GM06990 (cell line): ENCODE measurements at places on chromosomes 5 and 9.

- DNase-seq = peak; percentile 32
Observed at GRCh38 chr5:68641211-68641610, 425.7 kb downstream of the PIK3R1 start.

GRCh38 chr5:147442224-147442623 lies 67.6 kb downstream of the DPYSL3 start:
- no peak for DNase-seq

- DNase-seq = no peak
Observed at GRCh38 chr5:119328753-119329602, 26.8 kb upstream of the TNFAIP8 start.

- no peak for DNase-seq
Observed at GRCh38 chr5:154740957-154741356, 14.2 kb upstream of the LARP1 start.

DNA sequence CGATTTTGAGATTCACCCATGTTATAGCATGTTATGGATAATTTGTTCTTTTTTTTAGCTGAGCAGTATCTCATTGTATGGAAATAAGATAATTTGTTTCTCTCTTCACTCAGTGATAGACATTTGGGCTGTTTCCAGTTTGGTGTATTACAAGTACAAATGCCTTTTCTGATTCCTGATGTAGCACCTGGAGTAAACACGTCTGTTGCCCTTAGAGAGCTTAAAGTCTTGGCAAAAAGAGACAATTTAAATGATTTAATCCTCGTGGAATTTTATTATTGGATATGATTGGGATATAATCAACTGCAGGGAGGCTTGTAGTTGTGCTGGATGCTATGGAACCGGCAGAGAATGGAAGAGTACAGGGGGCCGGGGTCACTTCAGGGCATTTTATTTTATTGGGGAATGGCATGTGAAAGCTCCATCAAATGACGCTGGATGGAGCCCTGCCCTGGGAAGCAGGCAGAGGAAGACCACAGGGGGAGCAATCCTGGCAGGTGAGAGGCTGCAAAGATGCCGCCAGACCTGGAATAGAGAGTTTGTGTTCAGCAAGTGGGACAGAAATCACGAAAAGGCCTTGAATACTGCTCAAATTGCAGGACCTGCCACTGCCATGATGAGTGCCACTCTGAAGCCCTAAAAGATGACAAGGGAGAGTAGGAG lies 31.0 kb upstream of the TGFBI start:
- DNase-seq = no peak

GRCh38 chr9:76138360-76138759 lies 247.9 kb downstream of the PCSK5 start:
- no peak for DNase-seq

DNA sequence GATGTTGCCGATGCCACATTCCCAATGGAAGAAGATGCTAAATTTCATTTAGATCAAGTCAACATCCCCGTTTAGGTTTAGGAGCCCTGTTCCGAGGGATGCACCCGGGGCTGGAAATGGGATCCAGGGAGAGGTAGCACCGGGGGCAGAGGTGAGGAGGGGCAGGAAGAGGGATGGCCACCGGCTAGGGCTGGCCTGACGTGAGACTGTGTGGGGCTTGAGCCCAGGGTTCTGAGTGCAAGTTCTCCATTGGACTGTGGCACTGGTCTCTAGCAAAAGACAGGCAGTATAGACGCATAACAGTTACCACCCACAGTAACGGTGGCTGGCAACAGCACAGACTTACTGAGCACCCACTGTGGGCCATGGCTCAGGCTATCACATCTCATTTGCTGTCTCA lies 209.0 kb upstream of the MVB12B start:
- DNase-seq = no peak

DNA sequence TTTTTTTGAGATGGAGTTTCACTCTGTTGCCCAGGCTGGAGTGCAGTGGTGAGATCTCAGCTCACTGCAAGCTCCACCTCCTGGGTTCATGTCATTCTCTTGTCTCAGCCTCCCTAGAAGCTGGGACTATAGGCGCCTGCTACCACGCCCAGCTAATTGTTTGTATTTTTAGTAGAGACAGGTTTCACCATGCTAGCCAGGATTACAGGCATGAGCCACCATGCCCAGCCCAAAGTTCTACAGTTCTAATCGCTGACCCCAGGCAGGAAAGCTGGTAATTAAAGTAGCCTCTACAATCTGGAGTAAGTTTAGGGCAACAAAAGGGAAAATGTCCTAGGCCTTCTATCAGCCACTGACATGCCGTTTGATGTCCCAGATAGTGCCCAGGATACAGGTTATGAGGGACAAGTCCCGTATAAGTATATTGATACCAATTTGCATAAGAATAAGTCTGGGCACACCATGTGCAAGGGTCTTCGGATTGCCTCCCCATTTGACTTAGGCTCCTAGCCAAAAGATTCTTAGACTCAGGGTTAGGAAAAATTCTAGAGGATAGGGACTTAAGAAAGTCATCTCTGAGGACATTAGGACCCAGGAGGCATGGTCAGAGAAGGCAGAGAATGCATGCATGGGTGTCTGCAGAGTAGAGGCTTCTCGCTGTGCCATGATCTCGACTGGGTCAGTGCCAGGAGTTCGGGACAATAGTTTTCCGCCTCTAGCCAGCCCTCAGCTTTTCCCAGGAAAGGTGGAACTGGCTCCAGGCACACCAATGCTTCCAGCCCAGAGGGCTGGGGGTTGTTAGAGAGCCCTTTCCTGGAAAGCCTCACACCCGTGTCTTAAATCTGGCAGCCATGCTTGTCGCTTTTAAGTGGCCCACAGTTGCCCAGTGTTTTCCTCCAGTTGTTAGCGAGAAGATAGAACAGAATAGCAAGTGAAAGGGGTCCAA lies 1111.1 kb downstream of the TAF11L14 start:
- DNase-seq = peak; percentile 26

- no peak for DNase-seq
Observed at GRCh38 chr9:81259896-81260295, 429.5 kb downstream of the TLE1 start.

GRCh38 chr9:112074250-112075008 lies 100.7 kb downstream of the SUSD1 start:
- DNase-seq = peak; percentile 62

- no peak for DNase-seq
Observed at GRCh38 chr9:124499216-124499615, 8.0 kb downstream of the NR5A1 start.
